ENCODE measurements at places on chromosomes 7 and 10.

GRCh38 chr10:101580486-101581399 is 7.3 kb downstream of the POLL start:
- DNase-seq: no peak

GRCh38 chr10:105855791-105856190 is 1214.7 kb downstream of the SORCS3 start:
- DNase-seq: no peak

DNA sequence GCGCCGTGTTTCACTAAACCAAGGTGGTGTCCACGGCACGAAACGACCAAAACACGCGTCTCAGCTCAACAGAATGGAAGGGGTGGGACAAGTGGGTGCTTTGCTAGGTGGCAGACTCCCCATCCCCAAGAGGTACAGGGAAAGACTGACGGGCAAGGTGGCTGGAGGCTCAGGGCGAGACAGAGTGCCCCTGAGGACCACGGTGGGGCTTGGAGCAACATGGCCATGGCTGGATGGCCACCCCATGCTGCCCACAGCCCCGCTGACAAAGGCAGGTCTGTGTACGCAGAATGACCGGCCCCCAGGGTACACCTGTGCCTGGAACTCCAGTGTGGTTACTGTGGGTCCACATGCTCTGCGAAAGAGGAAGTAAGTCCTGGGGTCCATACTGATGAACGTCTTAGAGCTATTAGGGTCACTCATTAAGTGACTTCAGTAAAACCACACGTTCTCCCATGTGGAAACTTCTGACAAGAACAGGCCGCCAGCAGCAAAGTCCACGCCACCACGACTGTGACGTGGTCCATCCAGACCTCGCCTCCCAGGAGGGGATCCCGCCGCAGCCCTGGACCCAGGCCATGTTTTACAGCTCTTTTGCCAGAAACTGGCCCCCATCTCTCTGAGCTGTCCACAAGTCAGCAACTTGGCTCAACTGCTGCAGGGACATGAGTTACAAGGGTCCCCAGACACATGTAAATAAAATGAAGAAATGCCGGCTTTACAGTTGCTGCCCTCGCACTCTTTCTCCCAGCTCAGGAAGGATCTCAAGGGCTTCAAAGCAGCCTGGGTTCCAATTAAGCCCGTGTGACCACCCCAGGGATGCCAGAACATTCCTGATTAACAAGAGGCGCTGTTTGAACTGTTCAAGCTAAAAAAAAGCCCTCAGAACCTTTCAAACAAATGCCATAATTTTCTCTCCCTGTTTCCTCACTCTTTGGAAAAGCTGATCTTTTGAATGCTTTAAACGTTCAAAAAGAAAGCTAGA is 66.8 kb downstream of the MAD1L1 start:
- no peak for DNase-seq

- no peak for DNase-seq
Observed at GRCh38 chr7:80147543-80148391, 13.1 kb downstream of the GNAI1 start.

- DNase-seq: no peak
Observed at GRCh38 chr7:154566877-154567276, 436.0 kb downstream of the PAXIP1 start.

GRCh38 chr7:91668217-91668616 is 212.3 kb downstream of the MTERF1 start:
- no peak for DNase-seq

DNA sequence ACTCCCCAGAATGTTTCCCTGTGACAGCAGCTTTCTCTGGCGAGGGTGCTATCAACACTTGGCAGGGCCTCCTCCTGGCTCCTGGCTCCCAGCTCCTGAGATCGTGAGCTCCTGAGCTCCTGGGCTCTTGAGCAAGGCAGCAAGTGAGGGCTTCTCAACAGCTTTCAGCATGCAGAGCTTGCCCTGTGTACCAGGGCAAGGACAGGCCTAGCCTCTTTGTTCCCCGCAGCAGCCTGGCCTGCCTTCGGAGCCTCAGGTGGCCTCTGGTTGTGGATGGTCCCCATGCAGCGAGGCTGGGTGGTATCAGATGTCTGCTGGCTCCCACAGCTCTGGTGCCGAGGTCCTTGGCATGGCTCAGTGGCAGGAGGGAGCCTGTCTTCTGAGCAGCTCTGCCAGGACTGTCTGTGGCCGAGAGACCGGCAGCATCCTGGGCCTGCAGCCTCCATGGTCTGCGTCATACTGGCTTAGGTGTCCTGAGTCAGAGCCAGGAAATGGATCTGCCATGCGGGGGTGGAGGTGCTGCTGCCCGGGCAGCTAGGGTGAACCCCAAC is 44.2 kb downstream of the ZMIZ1 start:
- DNase-seq: no peak

GRCh38 chr10:7260412-7260900 is 150.4 kb downstream of the SFMBT2 start:
- DNase-seq: no peak

DNA sequence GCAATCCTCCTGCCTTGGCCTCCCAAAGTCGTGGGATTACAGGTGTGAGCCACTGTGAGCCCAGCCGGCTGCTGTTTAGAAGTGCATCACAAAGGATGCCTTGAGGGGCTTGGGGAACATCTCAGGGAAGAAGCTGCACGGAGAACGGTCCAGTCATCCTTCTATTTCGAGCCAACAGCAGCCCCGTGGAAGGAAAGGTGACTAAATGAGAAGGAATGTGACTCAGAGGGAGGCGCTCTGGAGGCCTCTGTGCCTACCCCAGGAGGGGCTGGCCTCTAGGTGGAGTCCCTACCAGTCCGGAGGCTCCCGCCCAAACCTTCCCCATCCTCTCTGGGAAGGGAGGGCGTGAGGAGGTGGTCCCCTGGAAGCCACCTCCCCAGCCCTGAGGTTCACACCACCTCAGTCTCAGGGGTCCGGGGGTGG is 76.2 kb downstream of the CTBP2 start:
- DNase-seq: no peak

DNA sequence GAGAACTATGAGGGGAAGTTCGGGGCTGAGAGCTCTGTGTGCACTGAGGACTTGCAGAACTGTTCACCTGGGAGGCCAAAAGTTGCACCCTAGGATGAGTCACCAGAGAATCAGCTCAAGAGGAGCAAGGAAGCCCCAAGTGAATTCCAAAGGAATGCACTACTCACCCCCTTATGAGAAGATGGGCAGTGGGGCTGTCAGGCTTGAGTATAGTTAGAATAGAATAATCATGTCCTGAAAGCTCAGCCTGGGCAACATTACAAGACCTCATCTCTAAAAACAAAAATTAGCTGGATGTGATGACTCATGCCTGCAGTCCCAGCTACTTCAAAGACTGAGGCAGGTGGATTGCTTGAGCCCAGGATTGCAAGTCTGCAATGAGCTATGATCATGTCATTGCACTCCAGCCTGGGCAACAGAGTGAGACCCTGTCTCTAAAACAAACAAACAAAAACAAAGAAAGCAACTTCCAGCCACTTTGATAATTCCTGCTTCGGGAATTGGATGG is 30.0 kb downstream of the MAP3K8 start:
- DNase-seq: no peak

DNA sequence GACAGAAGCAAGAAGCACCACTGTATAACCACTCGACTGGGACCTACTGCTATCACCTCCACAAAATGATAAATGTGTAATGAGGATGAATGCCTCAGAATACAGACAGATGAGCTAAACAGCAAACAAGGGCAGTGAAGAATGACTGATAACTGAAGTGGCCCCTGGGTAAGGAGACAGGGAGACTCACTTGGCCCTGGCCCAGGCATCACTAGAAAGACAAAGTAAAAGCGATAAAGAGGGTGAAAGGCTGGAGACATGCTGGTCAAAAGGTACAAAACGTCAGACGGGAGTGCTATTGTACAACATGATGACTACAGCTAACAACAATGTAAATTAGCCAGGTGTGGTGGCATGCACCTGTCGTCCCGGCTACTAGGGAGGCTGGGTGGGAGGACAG is 27.8 kb upstream of the APBB1IP start:
- DNase-seq: no peak

DNA sequence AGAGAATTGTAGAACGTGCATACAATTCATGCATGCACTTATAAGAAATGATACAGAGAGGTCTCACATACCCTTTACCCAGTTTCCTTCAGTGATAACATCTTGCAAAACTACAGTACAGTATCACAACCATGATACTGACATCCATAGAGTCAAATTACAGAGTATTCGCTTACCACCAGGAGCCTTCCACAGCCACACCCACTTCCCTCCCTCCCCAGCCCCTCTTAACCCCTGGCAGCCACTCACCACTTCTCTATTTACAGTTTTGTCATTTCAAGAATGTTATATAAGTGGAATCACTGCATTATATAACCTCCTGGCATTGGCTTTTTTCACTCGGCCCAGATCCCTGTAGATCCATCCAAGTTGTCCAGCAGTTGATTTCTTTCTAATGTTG is 143.8 kb downstream of the ZNF248 start:
- no peak for DNase-seq

GRCh38 chr7:78333530-78334425 is 535.2 kb downstream of the PHTF2 start:
- no peak for DNase-seq

All from CD4-positive, alpha-beta T cell treated with Interferon gamma for 1 hour (primary cell).